ENCODE measurements at places on chromosomes 3 and 15.

DNA sequence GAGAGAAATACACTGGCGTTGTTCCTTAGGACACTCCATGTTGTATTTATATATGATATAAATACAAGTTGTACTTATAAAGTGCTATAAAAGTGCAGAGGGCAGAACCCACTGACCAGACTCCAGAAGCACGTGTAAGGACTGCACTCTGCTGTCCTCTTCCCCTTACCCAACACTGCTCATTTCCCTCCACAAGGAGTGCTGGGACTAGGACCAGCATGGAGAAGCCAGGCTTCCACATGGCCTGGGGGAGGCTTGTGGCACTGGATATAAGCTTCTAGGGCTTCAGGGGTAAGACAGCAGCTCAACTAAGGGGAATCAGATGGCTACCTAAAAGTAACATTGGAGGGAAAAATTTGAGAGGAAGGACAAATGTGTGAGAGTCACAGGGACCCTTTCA is 556.9 kb downstream of the IGSF11 start:
- DNase-seq: no peak

DNA sequence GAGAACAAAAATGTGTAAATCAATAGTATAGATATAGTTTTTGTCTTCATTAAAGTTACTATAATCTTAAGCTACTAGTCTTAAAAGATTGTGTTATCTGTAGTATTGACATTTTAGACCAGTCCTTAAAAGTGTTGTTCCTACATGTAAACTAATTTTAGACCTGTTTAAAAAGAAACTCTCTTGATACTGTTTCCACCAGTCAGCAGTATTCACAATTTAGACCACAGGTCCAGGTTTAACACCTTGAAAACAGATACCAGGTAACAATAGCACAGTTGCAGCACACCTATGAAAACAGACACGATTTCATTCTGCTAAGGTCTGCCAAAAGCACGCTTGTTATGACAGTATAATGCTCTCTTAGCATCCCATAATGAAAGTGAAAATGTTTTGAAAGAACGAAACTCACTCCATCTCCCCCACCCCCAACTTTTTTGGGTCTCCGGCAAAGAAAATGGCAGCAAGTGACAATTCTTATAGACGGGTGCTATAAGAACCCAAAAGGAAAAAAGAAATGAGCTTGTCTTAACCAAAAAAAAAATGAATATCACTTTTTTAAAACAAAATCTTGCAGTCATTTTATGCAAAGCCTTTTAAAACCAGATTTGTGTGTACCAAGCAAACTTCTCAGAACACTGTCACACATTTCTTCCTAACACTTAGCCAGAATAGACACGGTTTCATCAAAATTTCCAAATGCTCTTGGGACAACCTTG is 1.6 kb downstream of the EIF4E3 start:
- peak; percentile 83 for DNase-seq

DNA sequence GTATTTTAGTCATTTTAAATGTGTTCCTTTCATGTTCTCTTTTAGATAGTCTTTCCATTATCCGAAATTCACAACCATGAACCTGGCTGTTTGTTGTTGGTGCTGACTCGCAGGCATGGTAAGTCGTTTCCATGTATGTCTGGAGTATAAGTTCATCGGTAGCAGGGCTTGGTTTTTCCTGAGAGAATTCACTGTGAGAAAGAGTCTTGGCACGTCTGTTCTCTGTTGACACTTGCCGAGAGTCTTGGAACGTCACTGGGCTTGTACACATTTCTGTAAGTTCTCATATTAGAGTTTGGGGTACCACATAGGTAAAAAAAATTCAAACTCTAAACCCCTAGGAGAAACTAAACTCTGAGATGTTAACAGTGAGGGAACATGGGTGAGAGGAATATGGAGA is 29.4 kb upstream of the EIF4A2 start:
- DNase-seq: no peak

- no peak for DNase-seq
These were observed 365.6 kb upstream of the DPPA4 start for GRCh38 chr3:109702976-109703375.

DNA sequence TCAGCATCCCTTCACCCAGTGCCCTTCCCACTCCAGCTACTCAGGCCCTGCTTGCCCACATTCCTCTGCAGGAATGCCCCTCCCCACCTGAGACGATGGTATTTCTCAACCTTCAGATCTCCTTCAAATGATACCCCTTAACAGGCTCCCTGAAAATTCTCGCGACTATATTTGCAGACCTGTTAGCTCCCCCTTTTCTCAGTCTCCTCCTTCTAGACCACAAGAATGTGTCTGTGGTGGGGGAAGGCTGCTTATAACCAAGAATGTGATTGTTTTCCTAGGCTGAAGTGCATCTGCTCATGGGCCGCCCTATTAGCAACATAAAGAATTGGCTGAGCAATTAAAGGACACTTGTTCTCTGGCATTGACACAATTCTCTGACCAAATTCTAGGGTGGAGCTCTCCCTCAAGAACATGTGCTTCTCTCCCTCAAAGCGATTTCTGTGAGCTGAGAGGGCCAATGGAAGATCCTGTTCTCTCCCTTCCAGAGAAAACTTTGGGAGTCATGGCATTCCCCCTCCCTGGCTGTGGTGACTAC is 19.1 kb upstream of the LIMD1 start:
- DNase-seq: no peak

Measured in activated CD8-positive, alpha-beta memory T cell treated with anti-CD3 and anti-CD28 coated beads, Interleukin-2, amount 10 ng/mL, durations not matched to agents 7 days and 5 days (primary cell).